ENCODE measurements at places on chromosomes 5 and 9.

DNA sequence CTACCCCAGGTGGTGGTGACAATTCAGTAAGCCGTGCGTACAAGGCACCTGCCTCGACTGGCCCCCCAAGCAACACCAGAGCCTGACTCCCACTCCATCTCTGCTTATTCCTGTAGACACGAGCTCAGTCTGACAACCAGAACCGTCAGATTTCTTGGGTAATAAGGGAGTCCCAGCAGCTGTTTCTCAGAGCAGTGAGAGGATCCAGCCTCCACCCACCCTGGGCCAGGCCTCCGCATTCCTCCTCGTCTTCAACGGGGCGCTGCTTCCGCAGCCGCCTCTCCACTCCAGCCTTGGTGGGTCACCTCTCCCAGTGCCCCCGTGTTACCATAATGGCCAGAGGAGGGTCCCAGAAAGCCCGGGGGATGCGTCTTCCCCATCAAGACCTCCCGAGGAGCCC is 27.7 kb upstream of the GFPT2 start:
- no peak for DNase-seq

DNA sequence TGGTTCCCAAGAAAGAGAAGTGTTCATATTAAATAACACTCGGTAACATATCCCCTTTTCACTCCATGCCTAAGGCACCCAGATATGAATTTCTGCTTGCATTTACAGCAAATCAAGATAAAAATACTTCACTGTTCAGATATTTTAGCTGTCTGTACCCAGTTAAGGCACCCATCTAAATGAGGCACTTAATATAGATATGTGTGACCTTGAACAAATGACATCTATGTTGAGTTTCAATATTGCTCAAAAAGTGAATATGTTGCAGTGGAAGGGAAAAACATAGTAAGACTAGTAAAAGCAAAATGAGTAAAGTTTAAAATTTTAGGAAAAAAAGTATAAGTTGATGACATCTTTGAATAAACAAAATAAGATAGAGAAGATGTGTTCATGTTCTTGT is 32.4 kb upstream of the SPDL1 start:
- no peak for DNase-seq

- DNase-seq: no peak
These were observed at the start of gene TNFSF15 for GRCh38 chr9:114805670-114806525. Gene TNFSF15, minus strand, starts transcription at chr9:114806039. Its CDS starts 27 bp downstream, at chr9:114806012.

DNA sequence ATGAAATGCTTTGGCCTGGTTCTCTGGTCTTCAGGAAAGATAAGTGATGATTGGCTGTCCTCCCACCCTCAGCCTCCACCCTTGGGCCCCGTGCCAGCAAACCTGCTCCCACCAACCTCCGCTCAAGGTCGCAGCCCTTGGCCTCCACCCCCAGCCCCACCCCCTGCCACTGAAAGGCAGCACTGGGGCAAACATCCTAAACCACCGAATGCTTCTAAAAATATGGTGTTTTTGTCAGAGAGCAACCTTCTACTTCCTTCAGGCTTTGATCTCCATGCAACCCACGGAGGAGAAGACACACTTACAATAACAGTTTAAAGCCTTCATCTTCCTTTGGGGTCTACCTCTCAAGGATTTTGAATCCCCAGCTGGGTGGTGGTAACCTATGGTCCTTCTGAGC is 24.0 kb upstream of the TCF7 start:
- no peak for DNase-seq

DNA sequence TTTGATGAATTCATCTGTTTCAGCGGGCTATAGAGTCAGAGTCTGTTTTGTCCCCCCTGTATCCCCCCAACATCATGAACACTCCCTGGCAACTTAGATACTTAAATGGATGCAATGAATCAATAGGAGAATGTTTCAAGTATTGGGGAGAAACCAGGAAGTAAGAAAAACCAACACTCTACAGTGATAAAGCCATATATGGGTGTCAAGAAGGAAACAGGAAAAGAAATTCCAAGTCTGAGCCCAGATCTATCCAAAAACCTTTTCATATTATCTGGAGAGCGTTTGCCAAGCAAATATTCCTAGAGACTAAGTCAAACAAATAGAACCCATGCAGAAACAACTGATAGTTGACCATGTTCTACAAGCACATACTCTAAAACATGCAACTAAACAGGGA is 2.3 kb upstream of the GNAQ start:
- DNase-seq: no peak

GRCh38 chr9:34437006-34437925 is 21.1 kb downstream of the FAM219A start:
- peak; percentile 37 for DNase-seq

GRCh38 chr9:98101416-98101815 is 17.6 kb downstream of the TRIM14 start:
- DNase-seq: no peak

GRCh38 chr5:32449262-32449661 is 4.7 kb upstream of the ZFR start:
- DNase-seq: no peak

GRCh38 chr5:81838307-81838906 is 87.5 kb upstream of the SSBP2 start:
- DNase-seq: no peak

- DNase-seq: no peak
These were observed 91.4 kb upstream of the RAI14 start for GRCh38 chr5:34564710-34565235.

DNA sequence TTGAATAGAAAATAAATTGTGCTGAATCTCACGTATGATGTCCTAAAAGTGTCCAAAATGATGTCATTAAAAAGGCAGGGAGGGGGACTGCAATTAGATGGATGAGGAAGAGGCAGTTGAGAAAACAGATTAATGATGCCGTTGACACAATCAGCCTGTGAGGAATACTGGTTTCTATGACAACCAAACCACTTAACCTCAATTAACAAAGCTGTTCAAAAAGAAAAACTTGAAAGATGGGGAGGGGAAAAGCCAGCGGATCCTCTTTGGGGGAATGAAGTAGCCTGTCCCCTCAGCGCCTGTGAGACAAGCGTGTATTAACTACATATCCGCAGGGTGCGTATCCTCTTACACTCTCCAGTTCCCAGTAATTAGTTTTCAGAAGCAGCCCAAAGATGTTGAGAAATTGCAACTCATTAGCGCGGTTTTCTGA is 160.7 kb downstream of the TTC39B start:
- no peak for DNase-seq

DNA sequence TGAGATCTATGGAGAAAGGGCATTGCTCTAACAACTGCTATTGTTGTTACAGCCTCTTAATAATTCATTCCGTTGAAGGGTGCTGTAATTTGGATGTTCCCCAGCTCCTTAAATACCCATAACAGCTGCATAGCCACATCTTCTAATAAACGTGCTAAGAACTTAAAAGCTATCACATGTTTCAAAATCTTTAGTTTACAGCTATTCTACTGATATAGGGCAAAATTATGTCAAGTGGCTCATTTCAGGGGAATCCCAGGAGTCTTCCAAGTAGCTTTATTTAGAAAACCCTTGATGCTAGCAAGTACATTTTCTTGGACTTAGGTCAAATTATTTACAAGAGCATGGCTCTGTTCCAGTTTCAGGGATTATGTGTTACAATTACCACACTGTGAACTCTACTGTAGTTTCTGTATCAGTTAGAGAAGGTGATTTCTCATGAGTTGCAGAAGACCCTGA is 990.4 kb upstream of the ACO1 start:
- no peak for DNase-seq

DNA sequence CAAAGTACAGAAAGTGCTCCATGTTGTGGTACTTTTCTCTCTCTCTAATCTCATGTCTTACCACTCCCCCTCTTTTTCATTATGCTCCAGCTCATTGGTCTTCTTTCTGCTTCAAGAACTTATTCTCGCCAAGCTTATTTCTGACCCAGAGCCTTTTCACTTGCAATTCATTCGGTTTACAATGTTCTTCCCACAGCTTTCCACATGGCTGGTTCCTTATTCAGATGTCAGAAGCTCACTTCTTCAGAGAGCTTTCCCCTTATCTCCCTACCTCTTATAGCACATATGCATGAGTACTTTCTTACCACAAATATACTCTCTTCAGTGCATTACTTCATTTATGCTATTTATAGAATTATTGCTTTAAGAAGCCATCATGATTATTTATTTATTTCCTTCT is 338.8 kb upstream of the ATP10B start:
- no peak for DNase-seq

- DNase-seq: no peak
These were observed 18.7 kb downstream of the NOTCH1 start for GRCh38 chr9:136527131-136527530.

DNA sequence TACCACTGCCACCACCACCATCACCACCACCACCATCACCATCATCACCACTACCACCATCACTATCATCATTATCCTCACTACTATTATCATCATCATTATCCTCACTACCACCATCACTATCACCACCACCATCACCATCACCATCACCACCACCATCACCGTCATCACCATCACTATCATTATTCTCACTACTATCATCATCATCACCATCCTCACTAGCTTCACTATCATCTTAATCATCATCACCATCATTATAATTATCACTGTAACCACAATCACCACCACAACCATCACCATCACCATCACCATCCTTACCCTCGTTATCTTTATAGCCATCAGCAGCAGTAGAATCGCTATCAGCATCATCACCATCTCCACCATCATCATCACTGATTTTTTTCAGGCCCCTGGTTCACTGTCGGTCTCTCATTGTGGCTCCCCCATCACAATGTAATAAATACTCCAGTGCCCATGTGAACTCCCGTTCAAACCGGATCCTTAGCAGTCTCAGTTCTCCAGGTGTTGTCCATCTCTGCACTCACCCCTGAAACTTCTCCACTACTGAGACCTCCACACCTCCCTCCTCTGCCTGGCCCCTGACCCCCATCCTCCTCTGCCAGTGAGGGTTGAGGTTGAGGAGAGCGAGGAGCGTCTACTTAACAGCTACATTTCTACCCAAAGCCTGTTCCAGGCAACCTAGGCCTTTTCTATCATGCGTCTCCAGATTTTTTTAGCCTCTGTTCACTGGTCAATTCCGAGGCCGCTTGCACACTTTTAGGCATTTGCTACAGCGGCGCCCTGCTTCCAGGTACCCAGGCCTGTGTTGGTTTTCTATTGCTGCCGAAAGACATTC is 238.2 kb downstream of the PBX3 start:
- no peak for DNase-seq

GRCh38 chr9:124894741-124895170 is 32.8 kb downstream of the ARPC5L start:
- no peak for DNase-seq

DNA sequence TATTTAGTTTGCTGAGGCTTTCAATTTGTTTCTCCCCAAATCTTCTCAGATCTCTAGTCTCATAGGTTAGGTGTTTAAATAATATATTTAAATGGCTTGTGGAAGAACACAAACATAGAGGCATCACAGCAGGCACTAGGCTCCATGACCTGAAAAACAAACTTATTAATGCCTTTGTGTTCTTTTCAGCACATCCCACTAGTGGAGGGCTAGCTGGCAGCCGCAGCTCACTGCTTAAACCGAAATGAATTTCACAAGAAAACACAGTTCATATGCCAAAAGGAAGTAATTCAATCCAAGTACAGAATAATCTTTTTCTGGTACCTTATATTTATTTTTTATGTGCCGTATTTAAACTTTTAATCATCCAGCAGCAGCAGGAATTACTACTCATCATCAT is 382.5 kb downstream of the PLK2 start:
- no peak for DNase-seq

DNA sequence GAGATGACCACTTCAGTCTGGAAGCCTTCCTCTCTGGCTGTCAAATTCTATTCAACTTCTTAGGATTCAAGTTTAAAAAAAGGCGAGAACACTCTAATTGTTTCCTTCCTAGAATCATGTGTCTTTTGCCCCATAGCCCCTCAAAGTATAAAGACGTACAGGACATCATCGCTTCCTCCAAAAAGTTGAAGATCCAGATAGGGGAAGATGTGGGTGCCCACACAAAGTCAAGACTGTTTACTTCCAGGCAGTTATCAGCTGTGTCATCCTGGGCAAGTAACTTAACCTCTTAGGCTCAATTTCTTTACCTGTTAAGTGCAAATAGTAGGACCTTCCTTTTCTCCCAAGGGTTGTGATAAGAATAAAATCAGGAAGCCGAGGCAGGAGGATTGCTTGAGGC is 40.1 kb downstream of the PPARGC1B start:
- DNase-seq: no peak

DNA sequence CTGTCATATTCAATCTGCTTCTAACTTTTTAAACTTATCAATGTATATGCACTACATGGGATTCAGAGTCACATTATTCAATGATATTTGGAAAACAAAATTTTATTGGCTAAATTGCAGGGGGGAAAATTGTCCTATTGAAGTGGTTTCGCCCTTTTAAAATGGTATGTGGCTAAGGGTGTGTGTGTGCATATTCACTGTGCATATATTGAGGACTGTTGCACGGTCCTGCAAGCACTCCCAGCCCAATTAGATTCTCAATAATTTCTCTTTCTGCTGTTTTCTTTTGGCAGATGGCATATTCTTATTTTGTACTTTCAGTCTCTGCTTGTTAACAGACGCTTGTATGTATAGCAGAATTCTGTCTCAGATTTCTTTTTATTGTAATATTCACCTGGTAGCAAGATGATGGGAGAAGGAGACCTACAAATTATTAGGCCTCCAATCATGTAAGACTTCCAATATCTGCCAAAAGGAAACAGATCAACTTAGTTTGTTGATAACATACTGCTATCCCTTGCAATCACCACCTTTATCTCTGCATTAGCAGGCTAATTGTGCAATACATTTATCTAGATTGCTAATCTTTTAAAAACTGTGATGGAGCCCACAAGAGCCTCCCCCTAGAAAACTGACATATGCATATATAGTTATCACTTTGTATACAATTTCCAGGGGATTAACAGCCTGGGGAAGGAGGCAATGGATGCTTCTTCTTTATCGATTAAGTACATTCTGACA is 411.5 kb downstream of the PLK2 start:
- no peak for DNase-seq
